ENCODE measurements at places on chromosomes 13 and 19.

- DNase-seq = no peak
Observed at GRCh38 chr13:35718084-35718483, 241.6 kb upstream of the MAB21L1 start.

GRCh38 chr13:27367570-27367969 lies 56.8 kb upstream of the GTF3A start:
- peak; percentile 18 for DNase-seq

- DNase-seq = no peak
Observed at GRCh38 chr19:40827386-40828247, 22.6 kb downstream of the CYP2A6 start.

- no peak for DNase-seq
Observed at GRCh38 chr13:77150651-77151050, 123.7 kb upstream of the FBXL3 start.

GRCh38 chr13:80161219-80161618 lies 179.7 kb downstream of the SPRY2 start:
- no peak for DNase-seq

- DNase-seq = no peak
Observed at GRCh38 chr13:31038834-31039552, 106.5 kb downstream of the TEX26 start.

DNA sequence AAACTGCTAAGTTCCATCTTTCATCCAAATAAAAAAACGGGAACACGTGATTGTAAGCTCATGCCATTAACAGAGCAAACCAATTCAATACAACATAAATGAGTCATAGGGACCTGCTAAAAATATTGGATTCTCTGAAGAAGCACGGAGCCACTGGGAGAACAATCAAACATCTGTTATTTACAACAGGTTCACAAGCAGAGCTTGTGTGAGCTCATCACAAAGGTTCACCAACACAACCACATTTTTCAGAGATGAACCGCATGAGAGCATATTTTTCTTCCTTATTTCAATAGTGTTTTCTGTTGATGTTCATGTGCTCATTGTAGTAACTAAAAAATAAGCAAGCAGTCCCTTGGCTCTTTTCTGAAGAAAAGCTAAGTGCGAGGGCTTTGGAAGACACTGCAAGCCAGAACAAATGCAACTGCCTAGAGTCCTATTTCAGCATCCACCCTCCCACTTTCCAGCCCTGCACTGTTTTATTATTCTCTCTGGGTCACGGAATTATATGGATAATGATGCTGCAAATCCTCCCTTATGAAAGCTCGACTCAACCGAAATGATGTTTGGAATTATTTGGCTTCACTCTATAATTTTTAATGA lies 545.8 kb downstream of the LIG4 start:
- peak; percentile 97 for DNase-seq

DNA sequence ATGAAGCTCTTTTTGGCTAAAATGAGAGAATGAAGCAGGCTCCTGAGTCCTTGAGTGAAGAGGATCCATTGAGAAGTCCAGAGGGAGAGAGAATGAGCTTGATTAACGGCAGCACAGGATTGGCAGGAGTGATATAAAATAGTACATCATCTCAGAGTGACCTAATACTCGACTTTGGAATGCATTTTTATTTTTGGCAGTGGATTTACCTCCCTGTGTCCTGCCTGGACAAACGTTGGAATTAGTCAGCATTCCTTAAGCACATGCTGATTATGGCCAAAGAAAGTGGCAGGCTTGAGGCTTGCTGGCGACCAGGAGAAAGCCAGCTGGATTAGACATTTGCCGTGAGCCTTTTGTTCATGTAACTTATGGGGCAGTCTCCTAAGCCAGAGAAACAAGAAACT lies 22.9 kb downstream of the LRCH1 start:
- no peak for DNase-seq

DNA sequence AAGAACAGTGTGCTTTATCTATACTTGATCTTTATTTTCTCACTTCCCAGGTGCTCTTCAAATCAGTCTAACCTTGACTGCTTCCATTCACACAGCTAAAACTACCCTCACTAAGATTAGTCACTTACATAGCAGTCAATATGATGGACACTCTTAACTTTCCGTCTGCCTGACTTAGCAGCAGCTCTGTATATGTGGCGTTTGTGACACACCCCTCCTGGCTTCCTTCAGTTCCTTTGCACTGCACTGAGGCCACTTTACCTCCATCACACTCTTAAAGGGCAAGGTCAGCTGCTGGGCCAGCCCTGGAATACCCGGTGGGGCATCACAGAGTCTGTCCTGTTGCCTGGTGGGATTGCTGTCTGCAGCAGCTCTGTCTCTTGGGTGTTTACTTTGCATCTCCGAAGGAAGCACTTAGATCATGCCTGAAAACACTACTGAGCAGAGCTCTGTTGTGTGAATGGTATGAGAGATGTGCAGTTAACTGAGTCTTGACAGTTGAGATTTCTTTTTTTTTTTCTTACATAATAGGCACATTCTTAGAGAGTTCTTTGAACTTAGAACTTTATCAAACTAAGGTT lies 35.6 kb upstream of the IL17D start:
- DNase-seq = no peak

DNA sequence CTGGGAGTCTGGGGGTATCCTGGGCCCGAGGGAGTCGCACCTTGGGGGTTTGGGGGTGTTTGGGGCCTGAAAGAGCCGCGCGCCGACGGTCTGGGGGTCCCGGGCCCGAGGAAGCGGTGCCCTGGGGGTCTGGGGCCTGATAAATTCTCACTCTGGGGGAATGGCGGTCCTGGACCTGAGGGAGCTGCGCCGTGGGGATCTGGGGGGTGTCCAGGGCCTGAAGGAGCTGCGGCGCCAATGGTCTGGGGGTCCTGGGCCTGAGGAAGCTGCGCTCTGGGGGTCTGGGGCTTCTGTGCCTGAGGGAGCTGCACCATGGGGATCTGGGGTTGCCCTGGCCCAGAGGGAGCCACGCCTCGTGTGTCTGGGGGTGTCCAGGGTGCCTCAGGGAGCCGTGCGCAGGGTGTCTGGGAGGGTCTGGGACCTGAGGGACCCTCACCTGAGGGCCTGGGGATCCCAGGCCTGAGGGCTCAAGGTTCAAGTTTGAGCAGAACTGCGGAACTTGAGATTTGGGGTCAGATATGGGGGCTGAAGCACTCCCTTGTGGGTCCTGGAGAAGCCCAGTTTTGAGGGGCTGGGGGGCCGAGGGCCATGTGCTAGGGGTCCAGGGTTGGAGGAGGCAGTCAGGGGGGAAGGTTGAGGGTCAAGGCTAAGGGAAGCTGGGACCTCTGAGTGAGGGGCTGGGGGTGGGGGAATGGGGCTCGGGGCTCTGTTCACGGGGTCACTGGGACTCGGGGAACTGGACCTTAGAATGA lies 1.1 kb downstream of the HDGFL2 start:
- DNase-seq = no peak

DNA sequence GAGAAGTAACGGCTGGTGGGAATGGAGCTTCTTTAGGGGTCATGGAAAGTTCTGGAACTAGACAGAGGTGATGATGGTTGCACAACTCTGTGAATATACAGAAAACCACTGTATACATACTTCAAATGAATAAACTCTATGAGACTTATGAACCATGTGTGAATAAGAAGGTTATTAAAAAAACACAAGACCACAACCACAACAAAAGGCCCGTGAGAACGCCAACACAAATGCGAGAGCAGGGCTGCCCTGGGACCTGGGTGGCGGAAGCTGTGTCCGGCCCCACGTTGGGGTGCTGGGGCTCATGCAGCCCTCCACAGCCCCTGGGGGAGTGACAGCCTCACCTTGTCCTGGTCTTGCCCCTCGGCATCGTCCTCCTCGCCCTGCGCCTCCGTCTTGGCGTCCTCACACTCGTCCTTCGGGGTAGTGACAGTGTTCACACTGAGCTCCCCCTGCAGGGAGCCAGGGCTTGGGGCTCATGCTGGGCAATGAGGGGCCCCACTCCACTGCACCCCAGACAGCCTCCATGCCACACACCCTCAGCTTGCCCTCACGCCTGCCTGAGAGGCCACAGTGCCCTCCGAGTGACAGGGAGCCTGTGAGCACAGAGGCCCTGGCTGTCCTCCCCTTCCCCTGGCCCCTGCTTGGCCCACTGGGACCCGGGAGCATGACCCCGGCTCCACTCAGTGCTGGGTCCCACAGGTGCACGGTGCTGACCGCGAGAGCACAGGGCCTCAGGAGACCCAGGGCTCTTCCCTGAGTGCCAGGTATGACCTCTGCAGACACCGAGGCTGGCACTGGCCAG lies 16.0 kb downstream of the IZUMO4 start:
- no peak for DNase-seq

- DNase-seq = no peak
Observed at GRCh38 chr13:100890645-100891044, 216.1 kb upstream of the TMTC4 start.

DNA sequence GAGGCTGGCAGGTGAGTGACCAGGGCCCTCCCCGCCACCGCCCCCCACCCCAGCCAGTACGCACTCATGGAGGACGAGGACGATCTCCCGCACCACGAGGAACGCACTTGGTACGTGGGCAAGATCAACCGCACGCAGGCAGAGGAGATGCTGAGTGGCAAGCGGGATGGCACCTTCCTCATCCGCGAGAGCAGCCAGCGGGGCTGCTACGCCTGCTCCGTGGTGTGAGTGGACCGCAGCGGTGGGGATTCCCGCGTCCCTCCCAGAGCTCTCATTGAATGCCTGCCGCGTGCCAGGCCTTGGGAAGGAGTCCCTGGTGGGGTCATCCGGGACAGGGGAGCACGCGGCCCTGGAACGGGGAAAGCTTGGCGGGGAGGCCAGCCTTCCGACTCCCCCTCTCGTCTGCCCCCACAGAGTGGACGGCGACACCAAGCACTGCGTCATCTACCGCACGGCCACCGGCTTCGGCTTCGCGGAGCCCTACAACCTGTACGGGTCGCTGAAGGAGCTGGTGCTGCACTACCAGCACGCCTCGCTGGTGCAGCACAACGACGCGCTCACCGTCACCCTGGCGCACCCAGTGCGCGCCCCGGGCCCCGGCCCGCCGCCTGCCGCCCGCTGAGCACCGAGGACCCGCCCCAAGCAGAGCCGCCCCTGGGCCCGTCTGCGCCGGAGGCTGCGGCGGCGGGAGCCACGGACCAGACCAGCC lies 4.8 kb upstream of the IFI30 start:
- DNase-seq = no peak
